Neural crest cell (in vitro differentiated cells): ENCODE measurements at places on chromosomes 16 and 17.

- DNase-seq, result no peak
Measured at GRCh38 chr17:76957678-76958464, 89.7 kb downstream of the MGAT5B start.

- no peak for DNase-seq
Measured at GRCh38 chr17:80428363-80428762, 13.4 kb downstream of the ENDOV start.

DNA sequence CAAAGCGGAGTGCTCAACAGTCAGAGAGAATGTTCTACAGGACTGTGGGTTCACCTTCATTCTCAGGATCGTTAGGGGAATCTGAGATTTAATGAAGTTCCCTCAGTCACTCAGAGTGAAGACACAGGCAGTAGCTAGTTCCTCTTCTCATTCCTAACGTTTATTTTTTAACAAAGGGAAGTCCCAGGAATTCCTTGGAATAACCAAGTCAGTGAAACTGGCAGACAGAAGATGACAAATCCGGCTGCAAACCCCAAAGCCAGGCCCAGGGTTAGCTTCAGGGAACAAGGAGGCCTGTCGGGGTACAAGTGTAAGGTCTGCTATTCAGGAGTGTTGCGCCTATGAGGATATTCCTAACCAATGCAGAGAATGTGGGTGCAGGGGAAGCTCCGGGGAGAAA is 42.0 kb downstream of the COTL1 start:
- no peak for DNase-seq

DNA sequence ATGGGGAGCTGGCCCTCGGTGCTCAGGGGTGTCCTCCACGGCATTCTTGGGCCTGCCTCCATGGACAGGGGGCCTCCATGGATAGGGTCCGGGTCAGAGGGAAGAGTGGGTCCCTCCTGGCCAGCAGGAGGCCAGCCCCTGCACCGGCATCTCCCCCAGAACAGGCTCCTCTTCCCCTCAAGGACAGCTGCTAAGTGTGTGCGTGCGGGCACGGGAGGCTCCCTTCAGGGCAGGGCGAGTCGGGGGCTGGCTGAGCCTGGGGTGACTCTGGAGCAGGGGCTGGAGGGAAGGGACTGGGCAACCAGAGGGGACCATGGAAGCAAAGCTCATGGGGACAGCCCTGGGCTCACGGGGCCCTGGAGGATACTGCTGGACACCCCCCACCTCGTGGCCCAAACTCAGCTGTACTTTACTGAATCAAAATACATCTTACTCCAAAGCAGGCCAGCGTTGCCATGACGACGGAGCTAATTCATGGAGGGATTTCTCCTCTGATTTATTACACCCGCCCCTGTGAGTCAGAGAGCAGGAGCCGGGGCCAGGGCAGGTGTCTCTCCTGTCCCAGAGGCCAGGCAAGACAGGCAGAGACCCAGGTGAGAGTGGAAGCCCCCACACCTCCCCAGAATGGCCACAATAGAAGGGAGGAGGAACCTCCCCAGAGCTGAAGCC is 2.1 kb downstream of the CASKIN1 start:
- no peak for DNase-seq

DNA sequence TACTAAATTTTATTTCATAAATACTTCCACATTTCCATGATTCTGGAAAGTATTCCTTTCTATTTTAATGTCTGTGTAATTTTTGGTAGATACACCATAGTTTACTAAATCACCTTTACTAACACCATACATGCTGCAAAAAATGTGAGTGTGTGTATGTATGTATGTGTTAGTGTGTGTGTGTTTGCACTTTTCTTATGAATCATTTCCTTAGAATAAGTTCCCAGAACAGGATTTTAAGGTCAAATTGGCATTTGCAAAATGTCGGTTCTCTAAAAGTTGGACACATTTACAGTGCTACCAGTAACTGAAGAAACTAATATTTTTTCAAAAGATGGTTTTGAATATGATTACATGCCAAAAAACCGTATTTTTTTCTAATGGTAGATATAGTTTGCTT is 137.1 kb downstream of the CYB561 start:
- DNase-seq, result no peak

DNA sequence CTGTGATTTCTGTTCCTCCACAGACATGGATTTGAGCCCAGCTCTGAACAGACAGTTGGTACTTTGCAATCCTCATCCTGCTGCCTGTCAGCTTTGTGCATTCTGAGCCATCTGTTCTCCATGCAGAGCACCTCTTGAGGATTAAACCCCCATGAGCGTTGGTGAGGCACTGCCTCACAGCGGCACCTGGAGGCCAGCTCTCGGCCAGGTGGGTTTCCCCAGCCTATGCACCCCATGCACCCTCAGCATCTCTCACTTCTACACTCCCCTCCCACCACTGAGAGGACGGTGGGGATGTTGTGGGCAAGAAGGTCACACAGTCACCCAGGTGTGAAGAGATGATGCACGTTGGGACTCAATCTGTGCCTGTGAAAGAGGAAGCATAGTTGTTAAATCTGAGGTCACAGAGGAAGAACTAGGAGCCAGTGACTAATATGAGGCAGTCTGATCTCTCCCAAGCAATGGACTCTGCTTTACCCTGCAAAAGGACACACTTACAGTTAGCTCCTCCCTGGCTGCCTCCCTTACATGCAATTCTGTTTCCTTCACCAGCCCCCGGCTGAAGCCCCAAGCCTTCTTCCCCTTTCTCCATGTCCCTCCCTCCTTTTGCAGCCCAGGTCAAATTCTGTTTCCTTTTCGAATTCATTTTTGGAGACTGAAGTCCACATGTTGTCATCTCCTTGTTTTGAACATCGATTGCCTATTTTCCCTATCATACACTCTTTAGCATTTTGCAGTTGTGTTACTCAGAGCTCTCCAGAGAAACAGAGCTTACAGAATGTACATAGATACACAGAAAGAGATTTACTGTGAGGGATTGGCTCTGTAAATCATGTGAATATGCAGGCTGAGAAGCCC is 58.5 kb downstream of the HS3ST3B1 start:
- no peak for DNase-seq
